Heart right ventricle (tissue), 16 donors: ENCODE measurements at places on chromosomes 4 and X. TPM values are rescaled to one million over a fixed set of nuclear protein-coding genes. Genes with fewer than 3 reads are reported as not detected.

The MAGEA11 gene
- not detected for total RNA-seq

The SLC25A4 gene
- total RNA-seq: 1,954 TPM

DNA sequence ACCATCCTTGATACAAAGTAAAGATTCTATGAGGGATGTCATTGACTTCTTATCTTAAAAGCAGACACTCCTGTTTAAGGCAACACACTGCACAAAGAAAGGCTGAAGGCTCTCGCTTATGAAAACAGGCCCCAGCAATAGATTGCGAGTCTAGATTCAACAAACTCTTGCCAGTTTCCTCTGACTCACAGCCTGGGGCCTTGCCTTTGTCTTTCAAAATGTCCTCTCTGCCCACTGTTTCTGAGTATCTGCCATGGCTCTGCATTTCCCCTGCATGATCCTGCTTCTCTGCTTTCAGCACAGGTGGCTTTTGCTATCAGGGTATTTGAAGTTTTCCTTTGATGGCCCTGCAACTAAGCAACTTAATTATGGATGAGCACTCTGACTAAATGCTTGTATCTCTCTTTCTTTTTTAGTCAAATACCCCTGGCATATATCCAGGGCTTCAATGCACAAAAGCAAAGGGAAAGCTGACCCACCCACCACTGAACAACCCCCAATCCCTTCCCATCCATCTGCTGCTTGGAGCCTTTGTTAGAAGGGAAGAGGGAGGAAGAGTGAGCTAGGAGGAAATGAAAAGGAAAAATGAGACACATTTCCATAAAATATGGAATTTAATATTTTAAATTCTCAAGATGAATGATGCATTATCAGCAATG is 32.2 kb downstream of the NDP start:
- DNase-seq: no peak
- H3K4me3 ChIP-seq: no peak overlapping the region
- no peaks in the 10 kb centered on the region for H3K4me1 ChIP-seq

DNA sequence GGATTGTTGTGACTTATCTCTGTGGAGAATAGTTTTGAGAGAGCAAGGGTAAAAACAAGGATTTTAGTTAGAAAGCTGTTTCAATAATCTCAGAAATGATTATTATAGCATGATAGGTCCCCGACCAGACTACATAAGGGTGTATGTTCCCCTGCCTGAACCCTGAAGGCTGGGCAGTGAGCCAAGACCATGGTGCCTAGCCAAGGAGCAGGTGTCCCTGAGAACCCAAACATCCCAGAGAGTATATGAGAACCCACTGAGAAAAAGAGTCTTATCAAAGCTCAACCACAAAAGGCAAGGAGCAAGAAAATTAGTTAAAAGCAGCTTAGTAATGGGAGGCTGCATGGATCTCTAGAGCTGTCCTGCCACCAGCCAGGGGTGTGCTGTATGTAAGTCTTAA is 94.9 kb upstream of the UNC5C start:
- H3K27ac ChIP-seq: no peak overlapping the region
- H3K27me3 ChIP-seq: no peaks in the 10 kb centered on the region
- H3K36me3 ChIP-seq: no peaks in the 10 kb centered on the region
- H3K4me3 ChIP-seq: no peak overlapping the region
- no peak for DNase-seq

DNA sequence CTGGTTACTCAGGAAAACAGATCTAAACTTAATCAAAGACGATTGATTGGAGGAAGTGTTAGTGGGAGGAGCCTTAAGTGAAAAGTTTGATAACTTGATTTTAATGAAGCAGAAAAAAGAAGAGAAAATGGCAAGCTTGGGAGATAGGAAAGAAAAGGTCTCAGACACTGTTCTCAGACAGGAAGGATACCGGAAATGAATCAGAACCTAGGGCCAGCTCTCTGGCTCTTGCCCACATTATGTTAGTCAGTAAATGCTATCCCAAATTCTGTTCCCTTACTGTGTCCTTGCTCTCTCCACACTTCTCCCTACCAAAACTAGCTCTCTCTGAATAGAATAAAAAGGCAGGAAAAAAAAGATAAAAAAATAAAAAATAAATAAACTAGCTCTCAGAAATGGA is 48.6 kb upstream of the TMEM164 start:
- H3K36me3 ChIP-seq: no peaks in the 10 kb centered on the region
- no peak overlapping the region for H3K27ac ChIP-seq
- no peaks in the 10 kb centered on the region for H3K27me3 ChIP-seq
- H3K4me3 ChIP-seq: no peak overlapping the region
- no peak for DNase-seq
- peaks cover 13% of the 10 kb centered on the region for H3K4me1 ChIP-seq

The AKAP17A gene
- total RNA-seq: 15.4 TPM
